Muscle of arm (tissue), 14 donors: ENCODE measurements at places on chromosomes 2 and 18. TPM values are rescaled to one million over a fixed set of nuclear protein-coding genes. Genes with fewer than 3 reads are reported as not detected.

The RAB10 gene
- 117 TPM for polyA plus RNA-seq

The TMEM182 gene
- 239 TPM for polyA plus RNA-seq

The EPB41L3 gene
- polyA plus RNA-seq = 150 TPM

DNA sequence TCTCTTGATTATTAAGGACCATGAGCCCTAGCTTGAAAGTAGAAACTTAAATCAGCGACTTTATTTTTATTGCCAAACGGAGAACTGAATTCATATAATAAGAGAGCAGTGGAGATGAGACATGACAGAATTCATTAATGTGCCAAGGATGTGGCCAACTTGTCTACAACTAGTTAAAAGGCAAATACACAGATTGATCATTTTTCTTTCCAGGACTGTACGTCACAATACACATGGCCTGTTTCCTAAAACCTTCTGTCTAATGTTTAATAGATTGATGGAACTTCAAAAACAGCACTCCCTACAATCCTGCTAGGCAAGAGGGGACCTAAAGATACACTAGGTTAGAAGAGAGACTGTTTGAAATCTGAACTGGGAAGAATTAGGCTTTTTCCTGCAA lies 647.8 kb downstream of the SATB2 start:
- DNase-seq = no peak

DNA sequence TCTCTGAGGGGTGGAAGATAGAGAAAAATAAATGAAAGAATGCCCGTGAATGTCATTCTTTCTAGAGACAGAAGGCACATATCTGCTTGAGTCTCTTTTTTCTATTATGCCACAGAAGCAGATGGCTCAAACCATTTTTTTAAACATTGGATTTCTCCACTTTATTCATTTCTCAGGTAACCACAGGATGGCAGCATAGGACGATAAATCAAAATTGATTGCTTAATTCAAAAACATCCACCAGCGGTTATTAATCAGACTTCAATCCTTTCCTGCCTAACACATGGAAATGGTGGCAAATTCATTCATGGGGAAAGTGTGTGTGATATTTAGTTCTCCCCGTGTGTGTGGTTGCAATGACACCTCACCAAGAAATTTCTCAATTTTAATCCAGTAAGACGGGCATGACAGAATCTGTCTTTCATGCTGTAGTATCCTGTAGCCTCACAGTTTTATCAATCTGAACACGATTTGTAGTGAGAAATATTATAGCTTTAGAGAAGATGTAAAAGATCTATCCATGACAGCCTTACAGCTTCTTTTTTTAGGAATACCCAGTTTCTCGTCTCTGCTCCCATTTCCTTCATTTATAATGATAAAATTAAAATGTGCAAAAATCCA lies 72.2 kb downstream of the DSC3 start:
- DNase-seq = peak; percentile 9

- no peak for DNase-seq
Measured at GRCh38 chr2:152418688-152419087, 83.7 kb downstream of the FMNL2 start.

DNA sequence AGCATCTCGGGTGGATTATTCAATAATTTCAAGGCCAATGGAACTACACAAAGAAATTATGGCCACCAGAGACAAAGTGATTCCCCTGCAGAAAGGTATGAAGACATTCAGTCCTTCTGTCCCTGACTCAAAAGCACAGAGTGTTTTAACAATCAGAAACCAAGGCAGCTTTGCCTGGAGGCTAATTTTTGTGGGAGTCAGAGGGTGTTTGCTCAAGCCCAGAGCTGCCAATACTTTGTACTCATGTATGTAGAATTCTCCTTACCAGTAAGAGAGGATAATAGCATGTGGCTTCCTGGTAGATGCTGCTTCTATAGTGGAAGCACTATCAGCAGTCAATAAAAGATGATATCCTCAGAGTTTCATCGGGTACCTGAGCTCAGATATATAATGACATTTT lies 178.4 kb downstream of the KCNE4 start:
- no peak for DNase-seq

DNA sequence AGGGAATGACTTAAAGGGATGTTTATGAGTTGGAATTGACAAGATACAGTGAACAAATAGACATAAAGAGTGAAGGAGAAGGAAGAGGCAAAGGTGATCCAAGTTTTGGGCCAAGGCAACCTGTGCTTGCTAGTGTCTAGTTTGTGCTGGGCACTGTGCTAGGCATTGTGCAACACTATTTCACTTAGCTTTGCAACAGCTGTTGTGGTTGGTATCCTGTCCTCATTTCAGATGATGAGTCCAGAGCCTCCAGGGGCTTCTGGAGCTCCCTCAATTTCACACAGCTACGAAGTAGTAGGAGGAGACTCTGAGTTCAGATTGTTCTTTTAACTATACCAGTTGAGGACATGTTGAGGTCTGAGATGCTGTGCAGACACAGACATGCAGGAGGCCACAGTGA lies 18.1 kb upstream of the LOXHD1 start:
- no peak for DNase-seq
